ENCODE measurements at places on chromosomes 5 and 9.

GRCh38 chr9:106785200-106785599 is 77.8 kb upstream of the ZNF462 start:
- DNase-seq: no peak

- no peak for DNase-seq
These were observed 10.3 kb downstream of the SMC2 start for GRCh38 chr9:104104360-104104759.

DNA sequence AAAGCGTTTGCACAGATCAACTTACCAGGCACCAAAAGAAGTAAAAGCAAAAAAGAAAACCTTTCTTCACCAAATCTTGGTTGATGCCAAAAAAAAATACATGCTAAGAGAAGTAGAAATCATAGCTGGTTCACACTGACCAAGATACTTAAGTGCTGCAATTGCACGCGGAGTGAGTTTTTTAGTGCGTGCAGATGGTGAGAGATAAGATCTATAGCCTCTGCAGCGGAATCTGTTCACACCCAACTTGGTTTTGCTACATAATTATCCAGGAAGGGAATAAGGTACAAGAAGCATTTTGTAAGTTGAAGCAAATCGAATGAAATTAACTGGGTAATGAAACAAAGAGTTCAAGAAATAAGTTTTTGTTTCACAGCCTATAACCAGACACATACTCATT is 36.4 kb upstream of the CCDC152 start:
- no peak for DNase-seq

DNA sequence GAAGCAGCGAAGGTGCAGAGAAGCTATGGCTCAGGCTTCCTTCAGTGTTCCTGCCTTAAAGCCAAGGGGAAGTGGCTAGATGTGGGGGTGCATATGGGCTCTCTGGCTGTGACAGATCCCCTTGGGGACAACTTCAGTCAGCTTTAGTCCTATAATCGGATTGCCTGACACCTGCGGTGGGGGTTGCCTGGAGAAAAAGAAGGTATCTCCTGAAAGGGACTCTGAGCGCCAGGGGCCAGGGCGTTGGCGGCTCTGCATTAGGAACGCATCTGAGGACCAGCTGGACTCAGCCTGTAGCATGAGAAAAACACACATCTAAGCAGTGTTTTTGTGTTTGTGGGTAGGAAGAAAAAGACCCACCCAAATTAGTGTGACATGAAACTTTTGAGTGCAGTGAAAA is 84.3 kb upstream of the OTULINL start:
- DNase-seq: no peak

DNA sequence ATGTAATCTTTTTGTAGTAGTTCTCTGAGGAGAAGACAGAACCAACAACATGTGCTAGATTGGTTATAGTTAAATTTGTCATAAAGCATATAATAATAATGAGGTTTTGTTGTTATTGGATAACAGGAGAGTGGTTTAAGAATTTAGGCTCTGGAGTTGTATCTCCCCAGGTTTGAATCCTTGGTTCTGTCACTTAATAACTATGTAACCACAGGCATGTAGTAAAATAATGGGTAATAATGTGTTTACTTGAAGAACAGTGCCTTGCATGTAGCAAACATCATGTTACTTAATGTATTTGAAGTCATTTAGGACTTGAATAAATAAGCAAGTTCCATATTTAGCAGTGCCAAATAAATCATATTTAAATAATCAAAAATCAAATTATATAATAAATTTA is 55.8 kb downstream of the NSD1 start:
- DNase-seq: no peak

DNA sequence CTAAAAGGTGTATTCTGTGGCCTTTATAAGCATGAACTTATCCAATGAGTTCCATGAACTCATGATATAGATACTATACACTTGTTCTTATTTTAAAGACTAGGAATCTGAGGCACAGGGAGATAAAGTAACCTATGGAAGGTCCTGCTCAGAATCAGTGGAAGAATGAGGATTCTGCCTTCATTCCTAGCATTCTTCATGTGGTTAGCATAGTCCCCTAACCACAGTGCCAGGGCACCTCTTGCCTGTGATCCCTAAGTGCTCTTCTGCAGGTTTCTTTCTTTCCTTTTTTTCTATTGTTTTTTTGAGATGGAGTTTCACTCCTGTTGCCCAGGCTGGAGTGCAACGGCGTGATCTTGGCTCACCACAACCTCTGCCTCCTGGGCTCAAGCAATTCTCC is 174.1 kb downstream of the C9orf152 start:
- DNase-seq: no peak

DNA sequence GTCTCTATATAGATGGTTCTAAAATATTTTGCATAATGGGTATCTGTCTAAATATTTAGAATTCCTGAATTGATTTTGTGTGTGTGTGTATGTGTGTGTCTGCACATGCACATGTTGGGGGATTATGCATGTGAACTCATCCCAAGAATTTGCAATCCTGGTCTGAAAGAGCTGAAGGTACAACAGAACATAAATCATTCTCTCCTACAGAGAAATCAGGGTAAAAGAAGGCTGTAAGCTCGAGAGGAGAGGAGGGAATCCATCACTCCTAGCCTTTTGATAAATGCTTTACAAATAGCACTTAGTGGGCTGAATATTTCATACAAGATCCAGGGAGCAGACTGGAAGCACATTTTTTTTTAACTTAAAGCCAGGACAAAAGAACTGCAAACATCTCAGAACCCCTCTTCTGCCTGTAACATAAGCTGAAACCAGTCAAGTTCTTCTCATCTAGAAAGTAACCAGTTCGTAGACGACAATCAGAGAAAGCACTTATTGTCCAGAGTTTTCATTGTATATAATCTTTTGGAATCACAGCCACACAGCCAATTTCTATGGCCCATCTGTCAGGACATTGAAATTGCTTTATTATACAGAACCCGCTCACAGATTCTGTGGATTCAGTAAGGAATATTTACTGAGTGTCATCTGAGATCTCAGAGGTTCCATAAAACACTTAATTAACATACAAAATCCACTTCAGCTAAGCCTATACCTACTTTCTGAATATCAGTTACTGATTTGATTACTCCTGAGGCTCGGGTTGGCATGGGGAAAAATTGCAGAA is 541.4 kb upstream of the ZNF462 start:
- DNase-seq: no peak

GRCh38 chr9:27437652-27438373 is 86.3 kb upstream of the IFNK start:
- no peak for DNase-seq

- DNase-seq: peak; percentile 32
These were observed 20.9 kb downstream of the OR2Y1 start for GRCh38 chr5:180718810-180719453.

GRCh38 chr5:147854894-147855773 is 23.4 kb upstream of the SCGB3A2 start:
- DNase-seq: no peak

DNA sequence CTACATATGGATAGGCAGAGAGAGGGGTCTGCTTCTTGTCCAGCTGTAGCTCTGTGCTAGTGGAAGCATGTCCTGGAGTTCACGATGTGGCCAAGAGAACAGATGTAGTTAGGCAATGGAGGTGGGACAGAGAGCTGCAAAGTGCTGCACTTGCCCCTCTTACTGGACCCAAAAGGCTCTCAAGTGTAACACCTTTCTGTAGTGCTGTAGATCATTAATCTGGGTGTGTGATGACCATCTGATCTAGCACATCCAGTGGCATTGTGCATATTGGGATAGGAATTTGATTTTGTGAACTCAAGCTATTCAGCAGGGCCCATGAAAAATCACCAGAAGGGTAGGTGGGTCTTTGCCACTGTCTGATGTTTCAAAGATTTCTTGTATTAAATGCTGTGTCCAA is 151.4 kb downstream of the KDM4C start:
- DNase-seq: no peak

DNA sequence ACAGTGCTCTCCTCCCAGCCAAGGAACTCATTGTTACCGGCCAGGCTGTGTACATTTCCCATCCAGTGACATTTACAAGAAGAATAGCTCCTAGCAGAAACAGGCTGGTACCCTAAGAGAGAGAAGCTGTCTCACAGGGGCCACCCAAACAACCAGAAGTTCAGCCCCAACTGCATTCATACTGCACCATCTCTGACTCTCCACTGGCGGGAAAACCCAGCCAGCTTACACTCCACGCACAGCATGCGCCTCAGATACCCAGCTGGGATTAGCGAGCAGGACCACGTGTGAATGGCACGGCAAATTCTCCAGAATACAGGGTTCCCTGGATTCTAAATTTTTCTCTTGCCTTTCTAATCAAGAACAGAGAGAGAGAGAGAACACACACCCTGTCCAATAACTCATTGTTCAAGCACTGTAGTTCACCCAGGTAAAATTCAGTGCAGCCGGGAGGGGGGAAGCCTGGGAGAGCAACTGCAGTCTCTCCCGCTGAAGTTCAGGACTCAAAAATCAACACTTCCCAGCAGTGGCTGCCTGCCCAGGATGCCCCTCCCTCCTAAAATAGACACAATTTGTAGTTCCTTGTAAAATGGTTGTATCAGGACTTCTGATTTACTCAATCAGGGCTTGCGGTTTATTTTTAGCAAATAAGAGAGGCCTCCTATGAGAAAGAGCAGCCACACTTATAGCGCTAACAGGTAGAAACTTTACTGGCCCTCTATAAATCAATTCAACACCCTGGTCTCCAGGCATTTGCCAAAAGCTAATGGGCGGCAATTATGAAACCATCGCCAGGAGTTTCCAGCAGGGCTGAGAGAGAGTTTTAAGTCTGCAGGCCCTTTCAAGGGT is 2.2 kb downstream of the COL23A1 start:
- no peak for DNase-seq

- DNase-seq: no peak
These were observed 43.0 kb upstream of the CDH12 start for GRCh38 chr5:22896152-22896551.

DNA sequence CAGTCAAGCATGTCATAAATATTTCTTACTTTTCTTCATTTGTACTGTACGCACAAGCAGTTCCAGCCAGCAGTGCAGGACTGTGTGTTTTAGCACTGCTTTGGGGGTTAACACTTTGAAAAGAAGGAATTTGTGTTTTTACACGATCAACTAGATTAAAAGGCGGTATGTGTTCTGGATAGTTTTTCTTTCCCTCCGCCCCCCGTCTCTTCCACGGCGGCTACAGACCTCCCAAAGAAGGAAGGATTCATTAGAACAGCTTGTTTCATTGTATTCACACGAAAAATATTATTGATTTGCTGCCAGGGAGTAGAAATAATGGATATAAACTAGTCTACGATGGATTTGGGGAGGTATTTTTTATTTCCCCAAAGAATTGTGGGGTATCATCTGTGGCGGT is 336.8 kb upstream of the RFX3 start:
- DNase-seq: no peak

DNA sequence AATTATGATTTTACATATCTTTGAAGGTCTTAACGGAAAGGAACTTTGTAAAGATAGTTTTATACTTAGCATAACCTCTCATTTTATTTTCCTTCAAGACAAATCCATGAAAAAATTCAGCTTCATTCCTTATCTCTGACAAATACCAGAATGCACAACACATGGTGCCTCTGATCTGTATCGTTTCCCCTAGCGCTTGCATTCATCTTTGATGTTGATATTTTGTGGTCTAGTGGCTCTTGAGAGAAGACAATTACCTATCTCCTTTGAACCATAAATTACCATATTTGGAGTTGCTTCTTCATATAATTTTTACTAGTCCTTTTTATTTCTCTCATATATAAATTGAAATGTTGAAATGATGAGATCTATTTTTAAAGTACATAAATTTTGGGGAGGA is 551.3 kb downstream of the PDE4D start:
- DNase-seq: no peak

DNA sequence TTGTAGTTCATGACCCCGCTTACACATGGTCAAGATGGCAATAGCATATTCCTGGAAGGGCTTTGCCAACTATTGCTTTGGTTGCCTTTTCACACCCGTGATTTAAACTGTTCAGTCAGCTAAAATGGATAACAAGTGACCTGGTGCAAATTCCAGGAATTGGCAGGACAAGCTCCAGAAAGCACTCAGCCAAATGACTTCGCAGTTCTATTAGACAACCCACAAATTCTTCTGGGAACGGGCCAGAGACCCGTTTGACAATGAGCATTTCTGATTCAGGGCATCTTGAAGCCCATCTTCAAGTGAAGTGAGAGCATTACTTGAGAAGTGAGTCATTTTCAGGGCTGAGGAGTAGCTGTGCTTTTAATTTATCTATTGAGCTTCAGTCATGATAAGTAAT is 165.0 kb downstream of the DROSHA start:
- no peak for DNase-seq

GRCh38 chr5:13516195-13516594 is 428.3 kb downstream of the DNAH5 start:
- no peak for DNase-seq

GRCh38 chr9:29060041-29060440 is 1486.8 kb upstream of the C9orf72 start:
- DNase-seq: no peak

DNA sequence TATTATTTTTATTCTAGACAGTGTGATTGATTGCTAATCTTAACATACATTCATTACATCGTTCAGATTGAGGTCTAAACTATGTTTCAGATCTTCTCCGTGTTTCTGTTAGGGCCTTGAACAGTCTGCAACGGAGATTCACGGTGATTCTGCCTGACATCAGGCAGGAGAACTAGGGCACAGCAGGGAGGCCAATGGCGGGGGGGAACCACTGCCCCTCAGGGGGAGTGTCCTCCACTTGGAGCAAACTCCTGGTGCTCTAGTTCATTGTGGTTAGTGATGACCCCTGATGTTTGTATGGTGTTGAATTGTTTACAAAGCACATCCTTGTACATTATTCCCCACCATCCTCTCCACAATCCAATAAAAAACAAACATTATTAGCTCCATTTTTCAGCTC is 173.5 kb downstream of the ZNF608 start:
- no peak for DNase-seq

DNA sequence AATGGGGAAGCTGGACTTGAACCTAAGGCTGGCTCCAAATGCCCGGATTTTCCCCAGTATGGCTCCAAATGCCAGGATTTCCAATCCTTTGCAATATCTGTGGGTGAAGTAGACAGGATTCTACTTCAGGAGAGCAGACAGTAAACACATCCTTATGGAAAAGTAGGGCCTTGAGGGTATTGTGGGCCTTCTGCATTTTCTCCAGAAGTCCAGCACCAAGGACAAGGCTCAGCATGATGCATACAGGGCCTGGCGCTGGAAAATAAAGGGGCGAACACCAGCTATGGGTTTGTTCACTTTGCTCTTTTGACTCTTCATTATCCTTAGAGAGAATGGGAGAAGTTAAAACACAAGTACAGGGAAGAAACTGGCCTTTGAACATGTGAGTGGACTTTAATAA is 347.5 kb downstream of the SEMA5A start:
- DNase-seq: no peak

- DNase-seq: no peak
These were observed 81.4 kb upstream of the ZNF618 start for GRCh38 chr9:113794721-113795120.

- no peak for DNase-seq
These were observed 121.2 kb upstream of the ST8SIA4 start for GRCh38 chr5:101024299-101024698.

- DNase-seq: no peak
These were observed 69.8 kb downstream of the CMYA5 start for GRCh38 chr5:79759436-79759835.

Measured in activated naive CD8-positive, alpha-beta T cell treated with anti-CD3 and anti-CD28 coated beads, Interleukin-2, amount 50 U/mL, for 24 hours (primary cell).